Erythroblast (primary cell): ENCODE measurements at places on chromosomes 16 and 17.

DNA sequence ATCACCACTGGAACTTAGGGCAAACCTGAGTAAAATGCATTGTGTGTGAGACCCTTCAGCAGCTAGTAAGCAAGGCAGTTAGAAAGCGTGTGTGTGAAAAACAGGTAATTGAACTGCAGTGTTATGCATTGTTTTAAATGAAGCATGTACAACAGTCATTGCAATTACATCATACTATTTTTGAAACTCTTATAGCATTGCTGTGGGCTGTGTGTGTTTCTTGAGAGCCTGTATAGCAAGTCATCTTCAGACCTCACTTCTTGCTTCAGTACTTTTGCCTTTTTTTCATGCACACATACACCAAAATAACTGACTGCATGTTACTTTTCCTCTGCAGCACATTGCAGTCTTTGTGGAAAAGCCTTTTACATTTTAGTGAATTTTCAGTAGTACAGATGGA, 19.2 kb downstream of the PTRH2 start:
- peak; percentile 51 for DNase-seq

DNA sequence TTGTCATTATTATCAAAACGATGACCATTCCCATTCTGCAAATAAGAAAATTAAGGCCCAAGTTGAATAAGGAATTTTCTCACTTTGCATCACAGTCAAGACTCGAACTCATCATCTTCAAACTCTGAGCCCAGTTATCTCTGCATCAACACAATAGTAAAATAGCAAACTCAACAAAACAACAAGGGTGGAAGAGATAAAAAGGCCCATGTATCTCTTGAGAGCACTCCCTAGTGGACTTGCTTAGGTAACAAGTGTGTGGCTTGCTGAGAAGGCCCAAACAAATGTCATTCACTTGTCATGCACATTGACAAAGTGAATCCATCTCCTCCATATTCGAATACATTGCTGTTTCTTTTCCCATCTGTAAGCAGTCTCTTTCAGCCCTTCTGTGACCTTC, 412.0 kb upstream of the MAF start:
- DNase-seq, result no peak

GRCh38 chr16:72711823-72712222, 336.1 kb downstream of the ZFHX3 start:
- DNase-seq, result no peak

DNA sequence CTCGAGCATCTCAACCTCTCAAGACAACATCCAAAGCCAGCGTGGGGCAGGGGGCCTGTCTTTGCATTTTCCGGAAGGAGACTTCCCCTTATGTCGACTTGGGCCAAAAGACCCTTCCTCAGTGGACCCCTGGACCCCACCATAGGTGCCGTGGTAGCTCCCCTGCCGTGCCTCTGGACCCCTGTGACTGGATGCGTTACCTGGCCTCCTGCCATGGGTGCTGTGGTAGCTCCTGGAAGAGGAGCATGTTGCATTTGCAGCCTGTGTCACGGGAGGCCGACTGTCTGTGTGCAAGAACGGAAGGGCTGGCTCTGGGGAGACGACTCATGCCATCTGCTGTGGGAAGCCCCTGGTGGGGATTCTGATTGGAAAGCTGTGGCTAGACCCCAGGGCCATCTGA, 130.1 kb downstream of the FOXL1 start:
- no peak for DNase-seq

DNA sequence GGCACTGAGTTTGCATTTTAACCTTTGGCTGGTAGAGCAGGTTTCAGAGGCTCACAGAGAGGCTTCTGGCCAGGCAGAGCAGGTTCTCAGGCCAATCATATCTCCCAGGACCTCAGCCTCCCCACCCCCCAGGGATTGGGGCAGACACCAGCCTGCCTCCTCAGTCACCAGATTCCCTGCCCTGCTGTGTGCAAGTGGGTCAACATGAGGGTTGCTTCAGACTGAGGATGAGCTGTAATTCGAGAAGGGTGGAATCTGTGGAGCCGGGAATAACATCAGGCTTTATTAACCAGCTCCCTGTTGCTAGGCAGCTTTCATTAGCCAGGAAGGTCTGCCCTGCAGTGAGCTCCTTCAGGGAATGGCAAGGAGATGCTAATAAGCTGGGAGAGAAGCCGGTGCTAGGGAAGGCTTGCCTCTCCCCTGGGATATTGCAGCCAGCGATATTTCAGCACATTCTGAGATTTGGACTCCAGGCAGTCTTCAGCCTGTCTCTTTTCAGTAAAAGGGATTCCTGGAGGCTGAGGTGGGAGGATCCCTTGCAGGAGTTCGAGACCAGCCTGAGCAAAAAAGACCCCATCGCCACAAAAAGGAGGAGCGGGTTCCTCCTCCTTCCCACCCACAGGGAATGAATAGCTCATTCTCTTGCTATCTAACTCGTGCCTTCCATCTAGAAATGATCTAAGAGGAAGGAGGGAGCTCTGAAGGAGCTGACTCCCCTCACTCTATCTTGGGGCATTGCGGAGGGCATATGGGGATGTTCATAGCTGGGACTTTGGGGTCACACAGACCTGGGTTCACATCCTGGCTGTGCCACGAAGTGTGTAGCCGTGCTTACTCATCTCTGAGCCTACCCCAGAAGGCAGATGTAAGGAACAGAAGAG, 10.7 kb downstream of the SGSM2 start:
- DNase-seq, result no peak

DNA sequence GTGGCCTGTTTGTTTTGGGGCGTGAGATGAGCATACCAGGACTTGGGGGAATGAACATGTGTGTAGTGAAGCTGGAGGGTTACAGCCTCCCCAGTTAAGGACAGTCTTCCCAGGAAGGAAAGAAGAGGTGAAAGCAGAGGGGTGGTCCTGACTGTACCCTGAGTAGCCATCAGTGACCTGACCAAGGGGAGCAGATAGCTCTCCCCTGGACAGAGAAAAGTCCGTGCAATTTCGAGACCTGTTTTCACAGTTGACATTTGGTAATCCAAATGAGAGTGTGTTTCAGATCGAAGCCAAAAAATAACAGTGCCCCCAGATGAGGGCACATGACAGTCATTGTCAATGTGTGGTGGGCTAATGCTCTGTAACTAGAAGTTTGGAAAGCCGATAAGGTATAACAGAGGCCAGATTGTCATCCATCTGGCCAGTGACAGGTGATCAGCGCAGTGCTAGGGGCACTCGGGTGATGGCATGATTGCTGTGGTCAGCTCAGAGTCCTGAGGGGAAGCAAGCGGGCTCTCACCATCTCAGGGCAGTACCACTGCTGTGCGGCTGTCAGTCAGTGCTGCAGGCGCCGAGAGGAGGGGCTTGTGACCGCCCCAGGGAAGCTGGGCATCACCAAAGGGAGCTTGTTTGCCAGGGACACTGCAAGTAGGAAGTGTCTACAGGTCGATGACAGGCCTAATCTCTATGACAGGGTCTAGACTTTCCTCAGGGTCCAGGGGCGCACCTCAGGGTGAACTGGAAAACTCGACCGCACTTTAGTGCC, 1.1 kb upstream of the NME2 start:
- no peak for DNase-seq
